ENCODE measurements at places on chromosomes 3 and 15.

DNA sequence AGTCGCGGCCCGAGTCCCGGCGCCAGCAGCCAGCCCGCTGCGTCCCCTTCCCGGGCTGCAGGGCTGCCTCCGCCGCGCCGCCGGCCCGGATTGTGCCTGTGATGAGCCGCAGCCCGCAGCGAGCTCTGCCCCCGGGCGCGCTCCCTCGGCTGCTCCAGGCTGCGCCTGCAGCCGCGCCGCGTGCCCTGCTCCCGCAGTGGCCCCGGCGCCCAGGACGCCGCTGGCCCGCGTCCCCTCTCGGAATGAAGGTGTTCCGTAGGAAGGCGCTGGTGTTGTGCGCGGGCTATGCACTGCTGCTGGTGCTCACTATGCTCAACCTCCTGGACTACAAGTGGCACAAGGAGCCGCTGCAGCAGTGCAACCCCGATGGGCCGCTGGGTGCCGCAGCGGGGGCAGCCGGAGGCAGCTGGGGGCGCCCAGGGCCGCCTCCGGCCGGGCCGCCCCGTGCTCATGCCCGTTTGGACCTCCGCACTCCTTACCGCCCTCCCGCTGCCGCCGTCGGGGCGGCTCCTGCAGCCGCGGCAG is 1.2 kb downstream of the CHST2 start:
- DNase-seq, result peak; percentile 32

- no peak for DNase-seq
Observed at GRCh38 chr3:114624047-114624445, 330.2 kb downstream of the TIGIT start.

DNA sequence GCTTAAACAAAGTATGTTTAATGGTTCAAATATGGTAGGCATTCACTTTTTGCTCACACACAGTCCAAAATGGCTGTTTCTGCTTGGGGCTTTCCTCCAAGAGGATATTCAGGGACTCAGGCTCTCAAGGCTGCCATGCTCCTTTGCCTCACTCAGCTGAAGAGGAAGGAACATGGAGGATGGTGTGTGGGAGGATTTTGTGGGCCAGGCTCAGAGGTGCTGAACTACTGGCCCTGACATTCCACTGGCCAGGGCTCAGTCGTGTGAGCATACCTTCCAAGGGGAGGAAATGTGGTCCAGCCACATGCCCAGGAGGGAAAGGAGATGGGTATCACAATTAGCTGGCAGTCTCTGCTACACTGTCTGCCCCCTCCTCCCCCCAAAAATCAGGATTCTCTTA is 8.7 kb downstream of the PXYLP1 start:
- no peak for DNase-seq

DNA sequence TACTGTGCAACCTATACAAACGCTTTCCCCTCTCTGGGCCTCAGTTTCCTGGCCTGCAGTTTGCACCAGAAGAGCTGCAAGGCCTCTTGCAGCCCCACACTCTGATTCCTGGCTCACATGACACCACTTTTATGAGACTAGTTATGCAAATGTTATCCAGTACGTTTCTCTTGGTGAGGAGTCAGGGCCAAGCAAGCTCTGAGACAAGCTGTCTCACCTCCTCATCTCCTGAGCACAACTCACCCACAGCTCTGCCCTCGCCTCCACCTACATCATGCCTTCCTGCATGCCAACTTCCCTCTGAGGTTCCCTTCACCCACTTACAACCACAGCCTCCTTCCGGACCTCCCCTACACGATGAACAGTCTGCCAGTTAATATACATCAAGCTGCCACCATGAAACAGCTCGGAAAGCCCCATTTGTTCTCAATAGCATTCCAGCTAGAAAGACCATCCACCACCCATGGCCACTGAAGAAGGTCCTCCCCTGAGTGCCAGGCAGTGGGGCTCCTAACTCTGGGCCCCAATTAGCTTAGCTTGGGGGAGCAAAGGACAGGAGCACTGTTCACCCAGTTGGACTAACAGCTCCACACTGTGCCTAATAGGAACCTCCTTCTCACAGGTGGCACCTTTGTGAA is 25.0 kb downstream of the CRYGS start:
- no peak for DNase-seq

- DNase-seq, result no peak
Observed at GRCh38 chr3:155331078-155331477, 37.6 kb upstream of the STRIT1 start.

DNA sequence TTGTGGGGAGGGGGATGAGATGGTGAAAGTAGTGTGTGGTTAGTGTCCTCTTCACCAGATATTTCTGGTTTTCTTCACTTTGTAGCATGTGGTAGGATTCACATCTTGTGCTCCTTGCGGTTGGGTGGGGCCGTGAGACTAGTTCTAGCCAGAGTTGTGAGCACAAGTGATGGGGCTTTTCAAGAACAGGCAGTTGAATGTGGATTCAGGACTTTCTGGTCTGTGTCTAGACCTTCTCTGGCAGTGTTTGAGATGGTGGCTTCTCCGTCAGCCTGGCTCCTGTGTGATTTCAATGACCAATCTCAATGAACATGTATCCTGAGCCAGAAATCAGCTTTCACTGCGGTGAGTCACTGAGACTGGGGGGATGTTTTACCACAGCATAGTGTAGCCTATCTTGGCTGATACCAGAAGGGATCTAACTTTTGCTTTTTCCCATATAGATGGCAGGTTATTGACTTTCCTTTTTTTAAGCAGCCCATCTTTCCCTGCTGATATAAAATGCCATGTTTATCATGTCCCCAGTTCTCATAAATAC is 82.6 kb downstream of the RPLP1 start:
- no peak for DNase-seq

- DNase-seq, result peak; percentile 60
Observed at GRCh38 chr15:77633134-77633912, 611 bp upstream of the LINGO1 start.

DNA sequence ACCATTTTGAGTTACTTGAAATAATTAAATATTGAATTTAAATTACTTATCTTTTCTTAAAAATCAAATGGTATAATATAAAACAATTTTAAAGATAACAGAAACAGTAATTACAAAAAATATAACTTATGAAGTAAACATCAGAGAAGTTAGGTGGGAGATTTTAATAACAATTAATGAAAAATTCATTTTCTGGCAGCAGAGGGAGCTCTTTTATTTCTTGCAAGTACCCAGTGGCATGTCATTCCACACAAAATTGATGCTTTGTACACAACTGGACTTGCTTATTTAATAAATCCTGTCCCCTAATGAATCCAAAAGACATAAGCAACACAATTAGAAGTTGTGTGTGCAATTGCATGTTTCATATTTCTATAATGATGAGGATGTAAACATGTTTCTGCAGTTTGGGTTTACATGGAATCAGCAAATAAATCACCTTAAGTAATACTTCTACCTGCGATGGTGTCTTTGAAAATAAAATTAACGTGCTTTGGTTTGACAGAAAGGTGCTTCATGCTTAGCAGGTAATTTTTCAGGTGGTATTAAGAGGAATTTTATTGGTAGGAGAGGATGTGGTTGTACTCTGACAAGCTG is 861.3 kb downstream of the ZPLD1 start:
- no peak for DNase-seq

DNA sequence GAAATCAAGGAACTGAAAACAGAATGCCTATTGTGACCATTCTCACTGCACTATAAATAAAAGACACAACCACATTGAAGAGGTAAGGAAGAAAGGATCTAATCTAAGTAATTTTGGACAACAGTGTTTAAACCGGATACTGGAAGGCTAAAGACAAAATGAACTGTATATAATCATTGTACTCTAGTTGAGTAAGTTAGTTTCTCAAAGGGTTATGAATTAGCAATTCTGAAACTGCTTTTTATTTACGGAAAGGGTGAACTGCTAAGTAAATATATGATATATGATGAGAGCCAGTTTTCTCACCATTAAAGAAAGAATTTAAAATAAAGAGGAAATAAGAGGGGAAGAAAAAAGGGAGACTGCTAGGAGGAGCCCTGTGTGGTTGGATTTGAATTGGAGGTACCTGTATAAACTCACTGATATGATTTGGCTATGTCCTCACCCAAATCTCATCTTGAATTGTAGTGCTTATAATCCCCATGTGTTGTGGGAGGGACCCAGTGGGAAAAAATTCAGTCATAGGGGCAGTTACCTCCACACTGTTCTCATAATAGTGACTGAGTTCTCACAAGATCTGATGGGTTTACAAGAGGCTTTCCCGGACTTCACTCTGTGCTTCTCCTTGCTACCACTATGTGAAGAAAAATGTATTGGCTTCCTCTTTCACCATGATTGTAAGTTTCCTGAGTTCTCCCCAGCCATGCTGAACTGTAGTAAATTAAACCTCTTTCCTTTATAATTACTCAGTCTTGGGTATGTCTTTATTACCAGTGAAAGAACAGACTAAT is 607.7 kb downstream of the PYDC2 start:
- DNase-seq, result no peak

GRCh38 chr3:133940536-133940935 is 44.9 kb upstream of the RAB6B start:
- DNase-seq, result no peak

- DNase-seq, result no peak
Observed at GRCh38 chr15:34161329-34161963, 48.5 kb downstream of the KATNBL1 start.

- no peak for DNase-seq
Observed at GRCh38 chr3:73927203-73927570, 302.4 kb upstream of the PDZRN3 start.

GRCh38 chr3:177982034-177982433 is 554.2 kb upstream of the KCNMB2 start:
- DNase-seq, result no peak

- DNase-seq, result no peak
Observed at GRCh38 chr3:133832802-133833144, 27.2 kb downstream of the SRPRB start.

- no peak for DNase-seq
Observed at GRCh38 chr3:8112587-8112986, 389.0 kb upstream of the LMCD1 start.

GRCh38 chr3:45537970-45538640 is 56.4 kb upstream of the LIMD1 start:
- DNase-seq, result peak; percentile 28

DNA sequence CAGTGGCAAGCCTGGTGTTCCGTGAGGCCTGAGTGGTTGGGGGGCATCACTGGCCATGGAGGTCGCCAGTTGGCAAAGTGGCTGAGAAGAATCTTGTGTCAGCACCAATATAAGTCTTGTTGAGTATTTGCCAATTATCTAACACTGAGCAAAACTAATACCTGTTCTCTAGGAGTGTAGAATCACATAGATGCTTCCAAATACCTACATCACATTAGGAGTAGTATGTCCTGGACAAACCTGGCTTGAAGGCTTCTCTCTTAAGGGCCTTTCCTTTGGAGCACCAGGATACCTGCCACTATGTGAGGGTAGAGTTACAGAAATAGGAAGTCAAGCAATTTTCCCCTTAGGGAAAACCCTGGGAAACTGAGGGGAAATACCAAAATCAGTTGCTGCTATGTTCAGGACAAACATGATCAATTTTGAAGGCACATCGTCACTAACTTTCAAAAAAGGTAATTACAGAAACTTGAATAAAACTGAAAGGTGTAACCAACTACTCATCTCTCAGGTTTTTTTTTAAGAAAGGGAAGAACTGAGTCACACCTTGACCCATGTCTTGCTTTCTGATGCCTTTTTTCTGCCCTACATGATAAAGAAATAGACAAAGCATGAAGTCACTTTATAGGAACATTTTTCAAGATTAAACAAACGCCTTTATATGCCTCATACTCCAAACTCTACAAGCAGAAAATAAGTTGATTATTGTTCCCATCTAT is 100.4 kb downstream of the IMPG2 start:
- DNase-seq, result no peak

- no peak for DNase-seq
Observed at GRCh38 chr3:173826416-173826815, 428.9 kb downstream of the NLGN1 start.

DNA sequence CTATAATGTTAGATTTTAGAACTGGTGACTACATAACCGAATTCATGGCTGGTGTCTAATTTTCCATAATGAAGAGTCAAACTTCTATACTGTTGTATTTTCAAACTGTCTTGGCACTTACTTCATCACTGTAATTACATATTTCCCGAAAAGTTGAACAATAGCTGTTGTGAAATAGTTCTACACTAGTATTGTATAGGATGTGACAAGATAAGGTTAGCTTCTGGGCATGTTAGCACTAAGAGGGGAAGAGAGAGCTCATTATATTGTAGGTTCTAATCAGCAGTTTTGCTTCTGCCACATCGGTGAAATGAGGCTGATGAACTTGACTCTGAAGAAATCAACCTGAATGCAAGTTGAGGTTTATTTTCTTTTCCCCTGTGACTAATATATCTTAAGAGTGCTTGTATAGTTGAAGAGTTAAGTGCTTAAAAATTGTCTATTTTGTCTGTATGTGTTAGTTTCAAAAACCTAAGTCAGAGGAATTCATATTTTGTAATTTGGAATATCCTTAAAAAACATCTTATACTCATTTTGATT is 8.9 kb downstream of the GYG1 start:
- no peak for DNase-seq

DNA sequence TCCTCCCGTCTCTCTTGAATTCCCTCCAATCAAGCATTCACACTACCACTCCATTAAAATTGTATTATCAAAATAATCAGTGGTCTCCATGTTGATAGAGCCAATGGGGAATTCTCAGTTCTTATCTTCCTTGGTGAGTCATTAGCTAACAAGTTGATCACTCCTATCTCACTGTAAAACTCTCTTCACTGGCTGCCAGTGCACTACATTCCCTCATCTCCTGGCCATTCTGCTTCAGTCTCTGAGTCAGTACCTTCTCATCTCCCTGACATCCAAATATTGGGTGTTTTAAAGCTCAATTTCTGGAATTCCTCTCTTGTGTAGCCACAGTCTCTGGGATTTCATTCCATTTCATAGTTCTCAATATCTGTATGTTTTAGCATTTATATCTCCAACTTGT is 175.2 kb downstream of the ALDH1A2 start:
- no peak for DNase-seq

- no peak for DNase-seq
Observed at GRCh38 chr15:57920911-57921310, 144.6 kb downstream of the ALDH1A2 start.

- no peak for DNase-seq
Observed at GRCh38 chr3:101203411-101203810, 117.0 kb downstream of the IMPG2 start.

DNA sequence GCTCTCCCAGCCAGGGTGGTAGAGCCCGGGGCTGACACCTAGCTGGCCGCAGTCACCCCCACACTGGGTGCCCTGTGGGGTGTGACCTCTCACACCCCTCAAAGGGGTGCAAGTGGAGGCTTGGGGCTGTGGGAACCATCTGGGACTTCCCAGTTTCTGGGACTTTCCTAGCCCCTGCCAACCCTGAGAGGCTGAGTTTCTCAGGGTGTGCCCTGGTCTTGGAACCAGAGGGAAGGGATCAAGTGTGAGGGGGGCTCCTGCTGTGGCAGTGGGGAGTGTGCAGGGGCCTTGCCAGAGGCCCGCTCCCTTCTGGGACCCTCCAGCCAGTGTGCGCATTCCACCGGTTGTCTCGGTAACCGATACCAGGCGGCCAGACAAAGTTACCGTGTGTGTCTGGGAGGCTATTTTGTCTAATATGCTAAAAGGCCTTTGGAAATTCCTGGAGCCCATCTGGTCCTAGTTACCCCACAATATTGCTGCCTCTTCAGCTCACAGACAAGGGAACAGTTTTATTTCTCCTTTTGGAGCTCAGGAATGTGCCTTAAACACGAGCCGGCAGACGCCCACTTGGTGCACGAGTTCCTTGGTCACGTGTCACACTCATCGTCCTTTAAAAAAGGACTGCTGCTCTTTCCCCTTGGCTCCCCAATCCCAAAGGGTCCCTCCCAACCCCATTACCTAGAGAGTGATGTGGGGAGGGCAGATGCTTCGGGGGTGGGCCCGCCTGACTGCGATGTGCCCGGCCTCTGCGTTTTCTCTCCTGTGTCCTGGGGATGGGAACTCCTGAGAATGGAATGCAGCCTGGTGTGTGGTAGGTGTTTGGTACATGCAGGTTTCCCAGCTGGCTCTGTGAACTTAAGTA is 33.2 kb downstream of the HDAC11 start:
- no peak for DNase-seq
